Activated CD4-positive, alpha-beta T cell treated with anti-CD3 and anti-CD28 coated beads, Interleukin-2, amount 50 U/mL, for 1 hour (primary cell): ENCODE measurements at places on chromosomes 12 and 14.

DNA sequence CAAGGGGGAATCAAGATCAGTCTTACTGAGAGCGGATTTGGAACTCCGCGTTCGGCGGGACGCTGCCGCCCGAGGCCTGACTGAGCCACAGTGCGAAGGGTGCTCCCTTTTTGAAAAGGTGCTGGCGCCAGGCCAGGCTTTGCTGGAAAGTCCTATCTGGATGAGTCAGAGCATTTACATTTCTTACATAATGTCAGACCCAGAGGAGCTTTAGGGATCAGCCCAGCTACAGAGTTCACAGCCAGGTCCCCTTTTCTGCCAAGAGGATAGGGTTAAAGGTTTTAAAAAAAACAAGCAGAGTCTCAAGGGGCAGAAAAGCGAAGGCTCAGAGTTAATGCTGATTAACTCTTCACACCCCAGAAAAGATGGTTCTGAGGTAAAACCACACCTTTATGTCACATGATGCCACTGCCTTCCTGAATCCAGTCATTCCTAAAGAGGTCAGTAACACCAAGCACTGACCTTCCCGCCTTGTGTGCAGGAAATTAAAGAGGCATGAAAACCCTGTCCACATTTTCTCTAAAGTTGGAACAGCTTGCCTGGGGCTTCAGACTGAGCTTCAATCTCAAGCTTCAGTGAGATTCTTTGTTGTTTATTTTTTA is 11.7 kb upstream of the FBXL14 start:
- DNase-seq = peak; percentile 47

GRCh38 chr12:51519755-51520154 is 71.3 kb upstream of the SCN8A start:
- no peak for DNase-seq

GRCh38 chr14:99123208-99123870 is 148.7 kb downstream of the BCL11B start:
- no peak for DNase-seq

DNA sequence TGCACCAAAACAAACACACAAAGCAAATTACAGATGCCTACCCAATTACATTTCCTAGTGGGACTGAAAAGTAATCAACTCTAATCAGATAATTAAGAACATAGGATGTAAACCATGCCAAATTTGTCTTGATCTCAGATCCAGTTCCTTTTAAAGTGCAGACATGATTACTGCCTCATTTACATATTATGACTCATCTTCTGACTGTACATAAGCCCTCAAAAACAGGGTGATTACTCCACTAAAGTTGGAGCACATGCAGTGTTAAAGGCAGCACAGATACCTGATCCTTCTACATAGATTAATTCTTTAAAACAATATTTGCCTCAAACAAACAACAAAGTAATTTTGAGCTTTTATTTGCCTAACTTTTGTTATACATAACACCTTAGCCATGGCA is 337.2 kb downstream of the RPS29 start:
- DNase-seq = no peak

DNA sequence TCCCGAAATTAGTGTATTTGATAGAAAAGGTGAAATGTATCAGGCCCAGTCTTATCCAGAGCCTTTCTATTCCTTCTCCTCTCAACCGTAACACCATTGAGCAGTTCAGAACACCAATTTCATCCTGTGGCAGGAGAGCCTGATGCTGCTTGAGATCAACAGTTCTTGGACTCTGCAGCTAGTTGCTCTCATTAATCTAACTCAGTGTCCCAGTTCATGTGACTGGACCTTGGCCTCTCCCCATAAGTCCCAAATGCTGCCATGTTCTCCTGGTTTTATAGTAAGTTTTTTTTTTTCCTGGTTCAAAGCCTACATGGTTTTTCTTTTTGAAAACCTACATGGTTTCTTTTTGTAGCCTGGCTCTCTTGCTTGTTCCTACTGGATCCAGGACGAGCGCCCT is 293.9 kb downstream of the ITPR2 start:
- DNase-seq = no peak

DNA sequence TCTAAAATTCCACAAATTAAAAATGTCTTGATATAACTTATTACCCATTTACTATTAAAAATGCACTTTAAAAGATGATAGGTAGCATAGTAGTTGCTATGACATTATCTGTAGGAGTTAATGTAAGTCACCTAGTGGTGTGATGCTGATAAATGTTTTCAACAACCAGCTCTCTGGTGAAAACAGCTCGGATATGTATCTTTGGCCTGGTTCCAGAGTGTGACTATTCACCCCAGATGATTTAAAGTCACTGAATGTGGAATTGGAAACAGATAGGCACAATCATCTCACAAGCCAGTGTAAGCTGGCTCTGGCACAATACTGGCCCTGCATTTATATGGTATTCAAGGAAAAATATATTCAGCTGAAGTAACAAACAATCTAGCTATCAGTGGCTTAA is 9.2 kb upstream of the CCDC196 start:
- no peak for DNase-seq

DNA sequence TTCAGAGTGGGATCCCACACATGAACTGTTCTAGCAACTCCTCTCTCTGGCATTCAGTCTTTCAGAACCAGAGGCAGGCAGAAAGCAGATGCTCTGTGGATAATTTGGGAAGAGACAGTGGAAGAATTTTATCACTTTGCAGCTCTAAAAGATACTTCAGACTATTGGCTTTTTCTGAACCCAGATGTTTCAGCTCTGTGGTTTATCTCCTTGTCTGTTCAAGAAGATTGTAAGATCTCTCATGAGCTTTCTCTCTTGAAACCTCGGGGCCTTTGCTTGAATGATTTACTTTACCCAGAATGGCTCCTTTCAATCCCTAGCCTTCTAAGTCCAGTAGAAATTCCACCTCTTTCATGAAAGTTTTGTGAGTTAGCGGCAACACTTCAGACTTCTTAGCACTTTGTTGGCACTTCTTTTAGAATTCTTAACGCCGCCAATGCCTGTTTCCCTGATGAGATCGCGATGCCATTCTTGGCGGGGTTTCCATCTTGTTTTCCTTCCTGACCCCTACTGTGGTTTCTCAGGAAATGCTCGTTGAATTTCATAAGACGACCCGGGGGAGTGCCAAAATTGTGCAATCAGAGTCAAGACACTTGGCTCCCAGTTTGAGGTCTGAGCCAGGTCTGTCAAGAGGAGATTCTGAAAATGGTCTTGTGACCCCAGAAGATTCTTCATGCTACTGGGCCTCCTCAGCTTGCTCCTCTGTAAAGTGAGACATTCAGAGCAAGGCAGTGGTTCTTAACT is 107.0 kb upstream of the PRICKLE1 start:
- no peak for DNase-seq

DNA sequence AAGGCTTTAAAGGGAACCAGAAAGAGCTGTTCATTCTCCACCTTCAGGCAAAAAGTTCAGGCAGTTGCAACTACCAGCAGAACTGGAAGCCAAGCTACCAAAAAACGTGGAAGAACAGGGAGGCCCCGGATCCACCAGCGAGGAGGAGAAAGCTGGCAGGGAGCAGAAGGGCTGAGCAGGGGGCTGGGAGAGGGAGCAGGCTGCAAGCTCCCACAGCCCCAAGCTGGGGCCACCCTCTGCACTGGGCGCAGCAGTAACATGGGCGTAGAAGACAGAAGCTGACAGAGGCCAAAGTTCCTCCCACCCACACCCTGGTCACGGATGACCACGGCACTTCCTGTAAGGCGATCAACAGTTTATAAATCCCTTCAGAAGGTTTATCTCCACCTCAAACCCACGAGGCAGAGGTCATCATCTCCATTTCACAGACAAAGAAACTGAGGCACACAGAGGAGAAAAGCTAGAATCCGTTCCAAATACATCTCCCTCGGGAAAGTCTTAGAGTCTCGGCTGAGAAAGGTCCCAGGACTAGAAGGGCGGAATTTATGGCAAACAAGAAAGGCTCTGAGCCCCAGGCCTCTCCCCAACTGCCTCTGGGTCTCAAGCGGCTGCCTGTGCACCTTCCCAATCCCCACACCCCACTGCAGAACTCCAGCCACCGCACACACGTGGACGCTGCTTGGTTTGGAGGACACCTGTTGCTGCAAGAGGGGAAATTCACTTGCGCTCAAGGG is 1.8 kb downstream of the CCDC85C start:
- DNase-seq = no peak

DNA sequence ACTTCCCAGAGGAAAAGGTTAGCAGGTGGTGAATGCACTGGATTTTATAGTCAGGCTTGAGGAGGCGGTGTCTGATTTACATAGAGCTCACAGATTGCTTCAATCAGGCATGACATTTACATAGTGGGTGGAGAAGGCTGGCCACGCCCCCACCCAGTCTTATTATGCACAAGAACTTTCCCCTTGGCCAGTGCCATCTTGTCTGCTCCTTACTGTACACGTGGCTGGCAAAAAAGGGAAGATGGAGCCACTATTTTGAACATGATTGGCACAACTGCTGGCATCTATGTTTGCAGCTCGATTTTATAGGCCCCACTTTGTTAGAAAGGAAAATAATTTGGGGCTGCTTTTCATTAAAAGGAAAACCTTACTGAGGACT is 10.9 kb upstream of the LGMN start:
- no peak for DNase-seq

DNA sequence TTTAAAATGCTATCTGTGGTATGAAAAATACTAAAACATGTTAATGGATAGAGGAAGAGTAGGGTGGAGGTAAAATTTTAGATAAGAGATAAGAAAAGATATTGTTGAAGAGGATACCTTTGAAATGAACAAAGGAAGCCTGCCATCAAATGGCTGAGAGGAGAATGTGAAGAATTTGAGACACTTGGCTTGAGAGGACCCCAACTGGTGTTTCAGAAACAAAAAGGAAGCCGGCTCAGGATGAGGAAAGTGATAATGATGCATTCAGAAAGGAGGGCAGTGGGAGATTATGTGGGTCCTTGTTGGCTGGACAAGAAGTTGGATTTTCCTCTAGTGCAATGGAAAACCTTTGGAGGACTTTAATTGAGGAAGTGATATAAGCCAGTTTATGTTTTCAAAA is 264.4 kb downstream of the DUSP6 start:
- no peak for DNase-seq

DNA sequence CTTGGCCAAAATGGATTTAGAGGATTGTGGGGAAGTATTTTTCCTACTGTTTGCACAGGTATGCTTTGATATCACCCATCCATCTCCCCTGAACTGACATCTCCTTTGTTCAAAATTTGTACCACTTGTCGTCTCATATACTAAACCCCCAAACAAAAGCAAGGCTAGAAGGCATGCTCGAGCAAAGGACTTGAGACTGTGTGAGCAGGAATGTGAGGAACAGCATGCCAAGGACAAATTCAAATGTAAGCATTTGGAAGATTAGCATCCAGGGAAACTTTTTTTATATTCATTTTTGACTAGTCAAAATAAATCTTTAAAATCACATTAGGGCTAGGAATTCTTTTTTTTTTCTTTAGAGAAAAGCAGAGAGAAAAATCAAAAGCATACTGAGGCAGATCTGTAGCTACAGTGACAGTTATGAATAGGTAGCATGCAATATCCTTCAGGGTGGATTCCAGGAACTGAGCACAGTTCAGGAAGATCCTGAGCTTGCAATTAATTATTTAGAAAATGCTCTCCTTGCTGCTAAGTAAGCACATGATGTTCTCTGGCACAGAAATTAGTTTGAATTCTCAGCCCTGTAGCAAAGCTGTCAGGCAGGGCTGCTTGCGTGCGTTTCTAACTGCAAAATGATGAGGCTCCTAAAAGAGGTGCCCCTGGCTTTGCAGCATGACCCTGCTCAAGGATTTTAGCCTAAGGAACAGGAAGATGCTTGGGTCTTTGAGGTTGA is 327.7 kb downstream of the LRIG3 start:
- no peak for DNase-seq
